ENCODE measurements at places on chromosomes 3 and 15.

- DNase-seq = peak; percentile 58
These were observed 52.5 kb downstream of the ADCY5 start for GRCh38 chr3:123396171-123397049.

- DNase-seq = peak; percentile 58
These were observed 133.6 kb downstream of the TPRG1 start for GRCh38 chr3:189305412-189305811.

DNA sequence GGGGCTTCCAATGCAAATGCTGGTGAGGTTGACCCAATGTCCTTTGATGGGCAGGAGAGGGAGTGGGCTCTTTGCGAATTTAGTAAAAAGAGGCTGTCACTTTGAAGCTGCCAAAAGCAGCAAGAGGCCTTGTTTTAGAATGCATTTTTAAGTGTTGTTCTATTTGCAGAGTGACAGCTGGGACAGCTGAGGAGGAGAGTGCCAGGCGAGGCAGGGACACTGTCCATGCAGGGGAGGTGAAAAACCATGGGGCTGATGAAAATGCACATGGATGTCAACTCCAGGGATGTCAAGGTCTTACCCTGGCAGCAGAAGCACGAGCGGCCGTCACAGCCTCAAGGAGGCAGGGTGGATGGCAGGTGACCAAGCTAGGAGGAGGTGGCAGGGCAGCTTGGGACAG, 279.8 kb downstream of the ADAMTS17 start:
- no peak for DNase-seq

DNA sequence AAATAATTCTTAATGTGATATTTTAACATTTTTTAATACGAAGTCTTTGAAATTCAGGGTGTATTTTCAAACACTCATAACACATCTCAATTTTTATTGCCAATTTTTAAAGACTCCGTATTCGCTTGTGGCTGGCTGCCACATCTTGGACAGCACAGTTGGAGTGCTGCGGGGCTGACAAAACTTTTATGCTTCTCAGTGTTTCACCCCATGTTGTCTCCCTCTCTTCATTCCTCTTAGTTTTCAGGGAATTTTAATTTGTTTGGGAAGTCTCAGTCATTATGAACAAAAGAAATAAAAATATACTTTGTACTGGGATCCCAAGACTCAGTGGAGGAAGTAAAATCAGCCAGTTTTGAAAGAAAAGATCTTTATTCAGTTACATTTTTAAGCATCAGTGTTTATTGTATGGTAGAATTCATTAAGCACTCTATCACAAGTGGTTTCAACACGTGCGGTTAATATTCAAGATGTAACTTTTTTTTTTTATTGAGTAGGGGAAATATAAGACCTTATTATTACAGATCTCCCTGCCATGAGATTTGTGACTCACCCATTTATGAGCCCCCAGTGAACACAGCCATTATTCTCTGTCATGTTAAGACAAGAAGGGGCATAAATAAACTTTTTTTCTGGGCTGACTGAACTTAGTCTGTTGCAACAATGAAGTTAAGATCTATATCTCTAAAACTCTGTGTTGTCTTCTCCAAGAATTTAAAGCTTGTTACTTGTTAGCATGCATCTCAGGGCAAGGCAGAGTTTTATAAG, 26.8 kb downstream of the KAT2B start:
- DNase-seq = peak; percentile 30

DNA sequence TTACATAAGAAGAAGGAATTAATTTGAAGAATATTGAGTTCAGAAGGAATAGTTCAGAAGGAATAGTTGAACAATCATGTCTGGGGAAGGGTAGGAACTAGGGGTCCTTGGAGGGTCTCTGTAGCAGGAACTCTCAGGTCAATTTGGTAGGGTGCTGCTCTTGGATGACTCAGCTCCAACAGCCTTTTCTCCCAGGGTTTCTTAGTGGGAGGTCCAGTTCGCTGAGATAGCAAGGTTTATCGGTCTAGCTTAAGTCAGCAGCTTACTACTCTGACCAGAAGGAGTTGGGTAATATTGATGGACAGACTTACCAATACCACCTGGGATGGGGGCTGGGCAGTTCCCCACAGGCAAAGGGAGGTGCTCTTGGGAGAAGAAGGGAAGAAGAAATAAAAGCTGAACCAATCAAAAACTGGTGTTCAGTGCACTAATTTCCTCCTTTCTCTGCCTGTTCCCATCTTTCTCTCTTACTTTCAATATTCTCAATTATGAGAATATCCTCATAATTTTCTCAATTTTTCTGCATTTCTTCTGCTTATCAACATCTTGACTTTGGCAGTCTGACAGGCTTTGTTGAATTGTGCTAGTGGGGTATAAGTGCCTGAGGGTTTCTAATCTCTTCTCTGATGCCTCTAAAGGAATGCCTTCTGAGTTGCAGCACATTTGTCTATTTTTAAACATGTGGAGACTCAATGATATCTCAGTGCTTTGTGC, 14.4 kb upstream of the MITF start:
- no peak for DNase-seq

- DNase-seq = no peak
These were observed 22.8 kb downstream of the SERP1 start for GRCh38 chr3:150523538-150523937.

Data from epithelial cell of esophagus (primary cell).